ENCODE measurements at places on chromosomes 12 and 14.

GRCh38 chr14:101069228-101069549 lies 165.7 kb upstream of the RTL1 start:
- DNase-seq: no peak

DNA sequence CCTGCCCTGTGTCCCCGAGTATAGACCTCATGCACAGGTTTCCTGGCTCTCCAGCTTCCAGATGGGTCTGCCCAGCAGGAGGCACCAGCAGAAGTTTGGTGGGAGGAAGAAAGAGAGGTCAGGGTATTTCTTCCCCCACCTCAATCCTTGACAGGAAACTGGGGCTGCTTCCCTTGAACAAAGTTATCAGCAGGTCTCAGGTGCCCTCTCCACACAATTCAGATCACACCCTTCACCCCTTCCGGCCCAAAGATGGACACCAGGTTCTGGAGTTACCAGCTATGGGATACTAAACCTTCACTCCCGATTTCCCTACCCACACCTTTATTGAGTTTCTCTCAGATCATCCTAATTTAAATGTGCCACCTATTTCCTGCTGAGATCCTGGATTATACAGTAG lies 1.2 kb downstream of the SART3 start:
- DNase-seq: no peak

DNA sequence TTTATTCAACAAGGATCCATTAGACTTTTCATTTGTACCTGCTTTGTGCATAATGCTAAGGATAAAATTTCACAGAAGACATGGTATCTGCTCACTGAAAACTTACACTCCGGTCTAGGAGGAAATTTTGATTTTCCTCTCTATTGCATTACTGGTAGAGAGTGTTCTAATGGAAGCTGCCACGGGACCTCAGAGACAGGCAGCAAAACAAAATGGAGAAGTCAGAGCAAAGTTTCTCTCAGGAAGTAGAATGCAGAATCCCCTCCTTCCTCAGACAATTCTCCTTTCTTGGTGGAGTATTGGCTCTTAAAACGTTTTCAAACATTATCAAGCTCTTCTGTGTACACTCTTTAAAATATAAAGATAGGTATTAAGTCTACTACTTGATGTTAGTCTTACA lies 12.3 kb downstream of the CLEC2B start:
- DNase-seq: no peak

DNA sequence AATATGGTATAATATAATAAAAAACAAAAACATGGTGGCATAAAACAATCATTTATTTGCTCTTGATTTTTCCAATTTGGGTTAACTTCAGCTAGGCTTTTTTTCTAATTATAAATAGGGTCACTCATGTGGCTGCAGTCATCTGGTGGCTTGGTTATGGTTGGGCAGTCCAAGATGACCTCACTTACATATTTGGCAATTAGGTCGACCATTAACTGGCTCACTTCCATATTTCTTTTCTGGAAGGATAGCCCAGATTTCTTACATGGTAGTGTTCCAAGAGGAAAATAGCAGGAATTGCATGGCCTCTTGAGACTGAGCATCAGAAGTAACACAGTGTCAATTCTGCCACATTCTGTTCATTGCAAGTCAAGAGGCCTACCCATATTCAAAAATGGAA lies 153.4 kb downstream of the FUT8 start:
- DNase-seq: no peak

GRCh38 chr12:112905451-112906089 lies 1.2 kb upstream of the OAS1 start:
- no peak for DNase-seq

- DNase-seq: peak; percentile 33
Measured at GRCh38 chr12:104282109-104282508, 21.4 kb upstream of the EID3 start.

DNA sequence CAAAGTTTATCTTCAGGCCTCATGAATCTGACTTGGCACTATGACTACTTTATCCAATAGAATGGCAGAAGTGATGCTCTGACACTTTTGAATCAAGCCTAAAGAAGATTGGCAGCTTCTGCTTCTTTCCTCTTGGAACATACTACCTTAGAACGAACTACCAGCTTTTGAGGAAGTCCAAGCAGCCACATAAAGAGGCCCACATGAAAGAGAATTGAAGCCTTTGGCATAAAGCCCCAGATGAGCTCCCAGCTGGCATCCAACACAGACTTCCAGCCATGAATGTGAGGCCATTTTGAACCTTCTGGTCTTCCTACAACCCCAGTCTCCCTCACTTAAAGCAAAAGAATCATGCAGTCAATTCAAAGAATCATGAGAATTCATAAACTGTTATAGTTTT lies 65.8 kb downstream of the EEA1 start:
- no peak for DNase-seq

- DNase-seq: no peak
Measured at GRCh38 chr14:39145266-39145966, 24.7 kb downstream of the TRAPPC6B start.

GRCh38 chr14:102999227-102999895 lies 58.0 kb downstream of the CDC42BPB start:
- DNase-seq: no peak

GRCh38 chr12:99372257-99372920 lies 275.2 kb upstream of the GARIN6 start:
- DNase-seq: no peak

DNA sequence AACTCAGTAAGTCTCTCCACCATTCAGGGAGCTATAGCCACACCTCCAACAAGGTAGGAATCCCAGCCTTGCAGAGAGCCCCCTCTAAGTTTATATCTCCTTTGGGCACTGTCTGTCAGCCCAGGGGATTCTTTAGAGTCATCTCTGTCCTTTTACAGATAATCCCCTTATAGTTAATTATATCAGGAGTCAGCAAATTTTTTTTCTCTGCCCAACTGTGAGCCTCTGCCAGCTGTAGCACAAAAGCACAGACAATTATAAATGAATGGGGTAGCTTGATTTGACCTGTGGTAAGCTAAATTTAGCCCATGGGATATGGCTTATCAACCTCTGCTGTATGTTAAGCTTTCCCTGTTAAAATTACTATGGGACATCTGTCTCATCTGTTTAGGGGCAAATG lies 8.3 kb downstream of the CEP128 start:
- no peak for DNase-seq

GRCh38 chr12:112870267-112870980 lies 36.3 kb upstream of the OAS1 start:
- DNase-seq: no peak

DNA sequence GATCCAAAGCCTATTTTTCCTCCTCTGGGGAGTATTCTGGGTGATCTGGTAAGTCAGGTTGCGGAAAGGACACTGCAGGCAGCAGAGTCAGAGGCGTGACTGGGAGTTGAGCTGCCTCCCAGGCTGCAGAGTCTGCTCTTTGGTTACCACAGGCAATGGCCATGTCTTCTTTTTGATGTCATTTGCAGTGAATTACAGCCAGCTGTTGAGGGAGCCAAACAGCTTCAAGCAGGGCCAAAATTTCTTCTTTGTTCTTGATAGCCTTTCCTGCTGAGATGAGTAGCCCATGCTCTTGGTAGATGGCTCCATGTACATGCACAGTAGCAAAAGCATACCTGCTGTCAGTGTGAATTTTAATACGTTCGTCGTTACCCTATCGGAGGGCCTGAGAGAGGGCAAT lies 116.6 kb upstream of the PZP start:
- DNase-seq: no peak

DNA sequence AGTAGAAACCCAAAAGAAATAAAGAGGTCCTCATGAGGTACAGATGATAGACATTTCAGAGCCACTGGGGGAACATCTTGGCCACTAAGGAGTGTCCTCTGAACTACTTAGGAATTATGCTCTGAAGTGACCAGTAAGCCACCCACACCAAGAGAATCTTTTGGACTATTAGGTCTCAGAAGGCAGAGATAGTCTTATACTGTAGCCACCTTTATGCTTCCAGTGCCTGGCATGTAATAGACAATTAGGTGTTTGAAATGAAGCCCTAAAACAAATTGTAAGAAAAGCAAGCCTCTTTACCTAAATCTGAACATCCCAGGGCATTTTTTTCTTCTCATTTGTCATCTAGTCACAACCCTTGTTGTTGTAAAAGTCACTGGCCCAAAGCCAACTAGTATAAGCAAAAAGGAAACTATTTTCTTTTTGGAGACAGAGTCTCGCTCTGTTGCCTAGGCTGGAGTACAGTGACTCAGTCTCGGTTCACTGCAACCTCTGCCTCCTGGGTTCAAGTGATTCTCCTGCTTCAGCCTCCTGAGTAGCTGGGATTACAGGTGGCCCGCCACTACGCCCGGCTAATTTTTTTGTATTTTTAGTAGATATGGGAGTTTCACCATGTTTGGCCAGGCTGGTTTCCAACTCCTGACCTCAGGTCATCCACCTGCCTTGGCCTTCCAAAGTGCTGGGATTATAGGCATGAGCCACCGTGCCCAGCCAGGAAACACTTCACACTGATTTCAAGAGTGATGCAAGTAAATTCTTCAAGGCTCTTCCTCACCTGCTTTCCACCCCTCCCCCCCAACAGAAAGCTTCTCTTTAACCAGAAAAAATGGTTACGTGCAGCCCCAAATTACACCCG lies 11.1 kb downstream of the PLEKHA5 start:
- DNase-seq: no peak

GRCh38 chr14:101927859-101928258 lies 36.5 kb upstream of the DYNC1H1 start:
- DNase-seq: peak; percentile 98

- peak; percentile 64 for DNase-seq
Measured at GRCh38 chr14:68124979-68125731, 305.6 kb downstream of the RAD51B start.

- DNase-seq: no peak
Measured at GRCh38 chr12:71582925-71583324, 80.7 kb downstream of the ZFC3H1 start.

DNA sequence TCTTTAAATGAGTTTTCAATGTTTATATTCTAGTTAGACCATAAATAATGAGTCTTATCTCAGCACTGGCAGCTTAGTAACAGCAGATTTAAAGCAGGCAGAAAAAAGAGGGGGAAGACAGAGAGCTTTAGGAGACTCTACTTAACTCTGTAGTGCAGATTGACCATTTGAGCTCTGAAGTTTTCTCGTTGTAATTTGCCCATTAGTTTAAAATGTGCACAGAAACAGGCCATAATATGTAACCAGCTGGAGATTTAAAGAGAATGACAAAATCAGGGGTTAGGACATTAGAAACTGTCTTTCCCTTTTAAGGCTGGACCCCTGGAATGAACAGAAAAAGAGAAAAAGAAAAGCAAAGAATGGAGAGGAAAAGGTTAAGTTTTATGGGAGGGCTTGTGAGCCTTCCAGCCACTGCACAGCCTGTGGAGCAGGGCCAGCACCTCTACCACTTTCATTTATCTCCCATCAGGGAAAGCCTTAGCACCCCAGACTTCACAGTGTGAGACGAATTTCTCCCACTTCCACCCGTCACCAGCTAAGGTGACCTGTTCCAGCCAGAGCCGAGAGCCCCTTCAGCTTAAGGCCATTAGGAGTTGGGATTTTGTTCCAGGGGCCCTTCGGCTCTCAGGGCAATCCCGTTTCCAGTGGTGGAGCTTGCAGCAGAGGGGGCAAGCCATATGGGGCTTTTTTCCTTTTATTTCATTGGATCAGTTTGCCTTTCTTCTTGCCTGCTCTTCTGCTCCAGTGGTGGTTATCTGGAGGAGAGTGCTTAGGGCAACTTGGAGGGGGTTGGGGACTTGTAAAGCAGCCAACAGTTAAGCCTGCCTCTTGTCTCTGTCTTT lies 8.0 kb downstream of the IL22 start:
- no peak for DNase-seq

- no peak for DNase-seq
Measured at GRCh38 chr12:85280984-85281630, 1.1 kb downstream of the ALX1 start.

- DNase-seq: no peak
Measured at GRCh38 chr12:2507814-2508213, 287.0 kb upstream of the FKBP4 start.

Data from HCEC 1CT (cell line).